CD4-positive, alpha-beta T cell treated with Interleukin-2 at 100 ng/mL for 4 hours (primary cell): ENCODE measurements at places on chromosomes 6 and 20.

GRCh38 chr20:13068336-13068735 is 59.6 kb downstream of the SPTLC3 start:
- DNase-seq, result no peak

DNA sequence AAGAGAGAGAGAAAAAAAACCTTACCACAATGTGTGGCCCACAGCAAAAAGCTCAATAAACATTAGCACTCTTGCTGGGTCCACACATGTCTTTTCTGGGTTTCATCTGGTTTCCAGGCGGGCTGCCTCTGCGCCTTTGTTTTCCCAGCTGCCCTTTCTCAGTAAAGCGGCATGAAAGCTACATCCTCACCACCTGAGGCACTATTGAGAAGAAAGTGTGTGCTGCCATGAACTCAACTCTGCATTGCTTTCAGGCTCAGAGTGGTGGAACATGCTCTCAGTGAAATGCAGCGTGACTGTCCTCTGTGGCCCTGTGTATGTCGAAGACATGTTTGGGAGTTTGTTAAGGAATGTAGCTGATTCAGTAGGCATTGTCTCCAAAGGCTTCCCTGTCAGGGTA is 102.3 kb downstream of the LYRM2 start:
- DNase-seq, result no peak

GRCh38 chr6:116779573-116780164 is 14.2 kb upstream of the FAM162B start:
- DNase-seq, result peak; percentile 6

DNA sequence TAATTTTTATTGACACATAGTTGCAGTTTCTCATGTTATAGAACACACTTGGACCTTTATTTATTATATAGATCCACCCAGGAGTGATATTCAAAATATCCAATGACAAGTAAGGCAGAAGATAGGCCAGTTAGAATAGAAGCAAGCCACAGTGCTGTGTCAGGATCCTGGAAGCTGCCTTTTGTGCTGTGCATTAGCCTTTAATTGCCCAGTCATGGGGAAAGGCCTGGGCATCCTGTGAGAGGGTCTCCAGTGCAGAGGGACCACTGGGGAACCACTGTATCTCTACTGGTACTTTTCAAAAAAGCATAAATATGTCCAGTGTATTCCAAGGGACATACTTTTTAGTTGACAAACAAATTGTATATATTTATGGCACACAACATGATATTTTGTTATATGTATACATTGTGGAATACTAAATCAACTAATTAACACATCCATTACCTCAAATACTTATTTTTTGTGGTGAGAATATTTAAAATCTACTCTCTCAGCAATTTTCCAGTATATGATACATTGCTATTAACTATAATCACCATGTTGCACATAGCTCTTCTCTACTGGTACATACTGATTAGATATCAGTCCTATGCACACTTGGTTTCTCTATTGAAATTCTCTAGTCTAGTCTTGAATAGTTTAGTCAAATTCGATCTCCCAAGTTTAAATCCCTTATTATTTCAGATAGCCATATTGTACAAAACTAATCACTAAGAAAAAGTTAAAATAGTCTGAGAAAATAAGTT is 59.5 kb downstream of the CDC40 start:
- DNase-seq, result no peak

DNA sequence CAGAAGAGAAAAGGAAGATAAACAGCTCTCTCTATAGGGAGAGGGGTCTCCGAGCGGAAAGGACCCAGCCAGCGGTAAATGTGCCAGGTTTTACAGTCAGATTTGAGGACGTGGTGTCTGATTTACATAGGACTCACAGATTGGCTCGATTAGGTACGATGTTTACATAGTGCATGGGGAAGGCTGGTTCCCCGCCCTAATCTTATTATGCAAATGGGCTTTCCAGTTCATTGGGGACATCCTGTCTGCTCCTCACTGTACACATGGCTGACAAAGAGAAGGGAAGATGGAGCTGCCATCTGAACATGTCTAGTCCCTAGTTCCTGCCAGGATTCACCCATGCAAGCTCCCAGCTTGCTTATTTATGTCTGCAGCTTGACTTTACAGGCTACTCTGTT is 119.9 kb downstream of the RNF144B start:
- no peak for DNase-seq

- DNase-seq, result no peak
Observed at GRCh38 chr6:90547991-90548390, 38.9 kb downstream of the MAP3K7 start.

DNA sequence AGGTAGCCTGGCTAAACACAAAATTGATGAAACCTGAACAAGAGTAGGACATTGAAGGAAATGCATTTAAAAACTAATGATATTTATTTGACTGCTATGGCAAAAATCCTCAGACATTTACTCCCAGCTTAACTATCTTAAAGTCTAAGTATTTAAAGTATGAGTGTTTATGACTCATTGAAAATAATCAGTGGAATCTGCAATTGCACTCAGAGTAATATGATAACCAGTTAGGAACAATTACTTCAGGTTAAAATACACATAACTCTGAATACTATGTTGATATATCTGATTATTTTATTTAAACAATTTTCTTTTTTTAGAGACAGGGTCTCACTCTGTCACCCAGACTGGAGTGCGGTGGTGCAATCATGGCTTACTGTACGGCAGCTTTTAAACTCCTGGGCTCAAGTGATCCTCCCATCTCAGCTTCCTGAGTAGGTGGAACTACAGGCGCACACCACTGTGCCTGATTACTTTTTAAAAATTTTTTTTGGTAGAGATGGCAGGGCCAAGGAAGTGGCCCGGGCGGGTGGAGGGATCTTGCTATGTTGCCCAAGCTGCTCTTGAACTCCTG is 43.9 kb downstream of the FILIP1 start:
- DNase-seq, result no peak

DNA sequence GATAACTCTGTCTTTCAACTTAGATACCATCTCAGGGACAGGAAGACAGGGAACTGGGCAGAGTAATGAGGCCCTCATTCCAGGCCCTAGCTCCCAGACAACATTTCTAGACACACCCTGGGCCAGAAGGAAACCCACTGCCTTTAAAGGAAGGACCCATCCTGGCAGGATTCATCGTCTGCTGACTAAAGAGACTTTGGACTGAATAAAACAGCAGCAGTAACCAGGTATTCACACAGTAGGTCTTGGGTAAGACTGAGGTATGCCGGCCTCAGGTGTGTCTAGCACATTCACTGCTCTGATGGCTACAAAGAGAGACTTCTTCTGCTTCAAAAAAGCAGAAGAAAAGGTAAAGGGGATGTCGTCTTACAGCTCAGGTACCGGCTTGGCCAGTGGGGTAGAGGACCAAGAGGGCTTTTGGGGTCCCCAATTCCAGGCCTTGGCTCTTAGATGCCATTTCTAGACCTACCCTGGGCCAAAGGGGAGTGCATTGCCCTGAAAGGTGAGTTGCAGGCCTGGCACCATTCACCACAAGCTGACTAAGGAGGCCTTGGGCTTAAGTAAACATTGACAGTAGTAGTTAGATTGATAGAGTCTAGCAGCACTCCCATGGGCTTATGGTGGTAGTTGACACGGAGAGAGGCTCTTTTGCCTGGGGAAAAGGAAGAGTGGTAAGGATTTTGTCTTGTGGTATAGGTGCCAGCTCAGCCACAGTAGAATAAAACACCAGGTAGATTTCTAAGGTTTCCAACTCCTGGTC is 13.4 kb downstream of the SNX14 start:
- DNase-seq, result no peak

GRCh38 chr6:108778421-108779186 is 69.6 kb upstream of the ARMC2 start:
- no peak for DNase-seq

DNA sequence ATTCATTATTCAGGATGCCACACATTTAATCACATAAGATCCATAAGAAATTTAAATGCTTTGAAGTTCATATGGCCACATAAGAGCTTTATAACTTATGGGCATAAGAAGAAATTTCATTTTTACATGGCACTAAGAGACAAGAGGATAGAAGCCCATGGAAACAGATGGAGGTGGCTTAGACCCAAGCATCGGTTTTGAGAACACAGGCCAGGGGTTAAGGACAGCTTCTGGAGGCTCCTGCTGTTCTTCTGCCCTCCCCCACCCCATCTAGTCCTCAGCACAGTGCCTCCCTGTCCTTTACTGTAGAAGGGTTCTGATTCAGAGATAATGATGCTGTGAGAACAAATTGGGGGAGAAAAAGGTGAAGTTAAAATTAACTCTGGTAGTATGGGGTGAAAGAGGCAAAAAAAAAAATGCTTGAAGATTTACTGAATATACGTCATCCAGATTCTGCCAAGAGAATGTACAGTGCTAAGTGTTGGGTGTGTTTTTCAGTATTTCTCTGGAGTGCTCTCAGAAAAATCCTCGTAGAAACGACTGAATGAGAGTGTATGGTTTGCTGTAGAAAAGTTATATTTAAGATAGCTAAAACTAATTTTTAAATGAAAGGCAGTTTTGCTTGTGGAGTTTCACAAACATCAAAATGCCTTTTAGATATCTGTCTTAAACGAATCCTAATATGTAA is 539.7 kb downstream of the QKI start:
- DNase-seq, result no peak

DNA sequence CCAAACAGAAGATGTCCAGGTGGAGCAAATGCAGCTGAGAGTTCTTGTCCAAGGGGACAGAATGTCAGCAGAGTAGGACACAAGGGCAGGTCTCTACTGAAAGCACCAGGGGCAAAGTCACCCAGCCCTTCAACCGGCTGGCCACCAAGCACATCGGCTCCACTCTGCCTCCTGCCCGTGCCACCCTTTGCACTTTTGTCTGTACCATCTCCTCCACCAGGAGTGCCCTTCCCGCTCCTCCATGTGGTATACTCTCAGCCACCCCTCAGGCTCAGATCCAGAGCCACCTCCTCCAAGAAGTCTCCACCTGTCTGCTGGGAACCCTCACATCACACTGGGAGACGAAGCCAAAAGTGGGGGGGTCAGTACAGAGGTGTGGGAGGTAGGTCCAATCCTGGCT is 4.1 kb upstream of the HSPA12B start:
- no peak for DNase-seq

DNA sequence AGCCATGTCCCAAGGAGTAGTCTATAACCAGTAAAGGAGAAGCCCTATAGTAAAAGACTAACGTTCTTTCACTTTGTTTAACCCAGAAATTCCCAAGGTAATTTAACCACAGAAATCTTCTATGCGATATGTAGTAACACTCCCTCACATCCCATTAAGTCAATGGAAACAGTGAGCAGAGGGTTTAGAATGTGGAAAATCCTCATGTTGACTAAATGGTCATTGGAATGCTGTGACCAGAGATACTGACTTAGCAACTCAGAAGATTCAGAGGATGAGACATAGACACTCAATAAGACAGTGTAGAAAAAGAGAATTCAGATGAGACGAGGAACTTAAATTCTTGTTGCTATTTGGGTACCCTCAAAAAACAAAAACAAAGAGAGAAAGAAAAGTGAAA is 562.2 kb upstream of the NOX3 start:
- DNase-seq, result no peak

GRCh38 chr6:26389349-26389894 is 6.5 kb downstream of the BTN2A2 start:
- no peak for DNase-seq

DNA sequence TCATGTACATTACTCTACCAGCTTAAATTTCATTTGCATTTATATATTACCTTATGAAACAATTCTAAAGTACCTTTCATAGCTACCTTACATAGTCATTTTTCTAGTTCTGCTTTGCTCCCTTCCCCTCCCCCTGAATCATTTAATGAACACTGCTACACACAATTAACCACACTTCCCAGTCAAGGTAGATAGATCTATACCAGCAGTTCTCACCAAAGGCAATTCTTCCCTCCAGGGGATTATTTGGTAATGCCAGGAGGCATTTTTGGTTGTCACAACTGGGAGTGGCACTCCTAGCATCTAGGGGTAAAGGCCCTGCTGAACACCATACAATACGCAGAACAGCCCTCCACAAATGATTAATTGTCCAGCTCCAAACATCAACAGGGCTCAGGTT is 143.9 kb upstream of the SHLD1 start:
- no peak for DNase-seq

DNA sequence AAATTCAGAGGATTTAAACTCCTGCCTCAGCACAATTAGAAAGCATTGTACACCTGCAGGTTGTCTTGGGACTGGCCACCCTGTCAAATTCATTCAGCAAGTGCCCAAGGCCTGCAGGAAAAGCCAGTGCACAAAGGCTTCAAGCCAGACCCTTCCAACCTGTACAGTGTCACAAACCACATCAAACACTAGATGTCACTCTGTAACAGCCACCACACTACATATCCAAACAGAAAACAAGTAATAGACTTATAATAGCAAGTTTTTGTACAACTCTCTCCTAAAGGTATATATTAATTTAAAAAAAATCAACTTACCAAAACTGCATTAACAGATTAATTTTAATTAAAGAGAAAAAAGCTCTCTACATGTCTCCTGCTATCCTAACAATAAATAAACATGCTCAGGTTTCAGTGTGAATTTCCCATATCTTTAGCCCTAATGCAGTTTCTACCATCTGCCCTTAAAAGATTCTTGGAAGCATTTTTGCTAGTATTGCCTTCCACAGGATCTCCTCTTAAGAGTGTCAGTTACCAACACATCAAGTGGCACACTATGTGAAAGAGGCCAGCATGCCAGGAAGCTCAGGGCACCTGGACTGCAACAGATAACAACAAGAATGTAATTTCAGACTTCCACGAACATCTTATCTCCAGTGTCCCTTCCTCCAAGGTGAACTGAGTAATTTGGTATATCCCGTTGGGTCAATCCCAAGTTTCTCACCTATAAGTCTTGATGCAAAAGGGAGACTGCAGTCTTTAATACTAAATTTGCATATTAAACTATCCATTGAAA is 47.5 kb downstream of the RALGAPA2 start:
- DNase-seq, result peak; percentile 27

GRCh38 chr6:411402-412145 is 20.0 kb downstream of the IRF4 start:
- DNase-seq, result no peak

DNA sequence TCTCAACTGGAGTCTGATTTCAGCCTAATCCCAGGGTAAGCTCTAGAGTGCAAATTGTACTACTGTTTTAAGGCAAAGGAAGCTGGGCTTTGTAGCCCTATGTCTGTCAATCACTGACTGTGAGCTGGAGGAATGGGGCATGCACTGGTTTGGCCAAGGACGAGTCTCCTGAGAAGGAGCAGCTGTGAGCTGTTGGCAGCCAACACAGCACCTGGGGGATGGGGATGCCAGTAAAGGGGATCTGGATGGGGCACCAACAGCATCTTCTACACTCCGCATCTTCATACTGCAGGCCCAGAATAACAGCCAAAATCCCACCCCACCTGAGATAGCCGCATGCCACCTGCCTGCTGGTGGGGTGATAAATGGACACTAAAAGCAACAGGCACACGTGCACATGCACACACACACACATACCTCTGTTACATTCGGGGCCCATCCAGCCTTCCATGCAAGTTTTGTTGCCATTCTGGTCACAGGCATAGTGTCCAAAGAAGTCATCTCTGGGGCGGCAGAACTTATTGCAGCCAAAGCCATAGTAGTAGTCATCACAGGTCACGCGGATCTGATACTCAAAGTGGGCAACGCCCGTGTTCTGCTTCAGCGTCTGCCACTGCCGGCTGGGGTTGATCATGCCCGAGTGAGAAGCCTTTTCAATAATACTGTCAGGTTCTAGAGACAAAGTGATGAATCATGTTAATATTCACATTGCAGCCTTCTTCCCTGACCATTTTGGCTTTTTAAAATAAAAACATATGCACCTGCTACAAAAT is 15.6 kb downstream of the JAG1 start:
- DNase-seq, result no peak
